Fibroblast of skin of right biceps (primary cell): ENCODE measurements at places on chromosomes 7 and 10.

- DNase-seq, result no peak
These were observed 102.5 kb upstream of the CELF2 start for GRCh38 chr10:10915215-10915614.

DNA sequence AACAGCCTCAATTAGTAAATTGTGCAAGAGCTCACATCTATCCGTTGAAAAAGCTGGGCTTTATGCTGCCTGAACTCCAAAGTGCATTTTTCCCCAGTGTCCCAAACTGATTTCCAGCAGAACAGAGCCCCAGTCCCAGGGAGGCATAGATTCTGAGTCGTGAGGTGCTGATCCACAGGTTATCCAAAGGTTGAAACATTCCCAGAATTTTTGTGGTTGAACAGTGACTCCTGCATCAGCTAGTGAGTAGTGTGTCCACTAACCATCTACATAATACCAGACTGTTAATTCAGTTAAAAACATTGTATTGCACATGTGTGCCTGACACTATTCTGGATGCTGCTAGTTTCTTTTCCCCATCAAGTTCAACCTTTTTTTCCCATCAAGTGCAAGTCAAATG lies 761.5 kb downstream of the GATA3 start:
- no peak for DNase-seq

GRCh38 chr7:101560856-101561255 lies 68.2 kb downstream of the MYL10 start:
- DNase-seq, result no peak

- no peak for DNase-seq
These were observed 21.3 kb downstream of the ZNF107 start for GRCh38 chr7:64687249-64687648.
